ENCODE measurements at places on chromosomes 6 and 20.

DNA sequence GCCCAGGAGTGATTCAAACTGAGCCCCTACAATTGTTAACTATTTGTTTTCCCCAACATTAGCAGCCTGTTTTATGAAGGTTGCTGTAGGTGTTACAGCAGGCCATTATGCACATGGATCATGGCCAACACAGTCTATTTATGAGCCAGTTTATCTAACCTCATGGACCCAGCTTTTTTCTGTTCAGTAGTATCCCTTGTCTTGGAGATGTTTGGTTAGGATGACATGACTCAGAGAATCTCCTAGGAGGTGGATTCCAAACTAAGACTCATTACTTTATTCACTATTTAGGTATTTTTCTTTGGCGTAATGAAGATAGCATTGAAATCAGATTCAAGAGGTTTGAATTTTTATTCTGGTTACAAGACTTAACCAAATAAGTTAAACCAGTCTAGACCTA lies 62.8 kb upstream of the TFB1M start:
- no peak for DNase-seq

GRCh38 chr20:18734525-18735189 lies 78.9 kb upstream of the SCP2D1 start:
- DNase-seq = no peak

GRCh38 chr6:169254456-169255316 lies 1.0 kb upstream of the THBS2 start:
- DNase-seq = no peak

- DNase-seq = no peak
Observed at GRCh38 chr6:81636930-81637568, 115.4 kb downstream of the TENT5A start.

GRCh38 chr6:70531133-70531532 lies 35.6 kb upstream of the SDHAF4 start:
- no peak for DNase-seq

DNA sequence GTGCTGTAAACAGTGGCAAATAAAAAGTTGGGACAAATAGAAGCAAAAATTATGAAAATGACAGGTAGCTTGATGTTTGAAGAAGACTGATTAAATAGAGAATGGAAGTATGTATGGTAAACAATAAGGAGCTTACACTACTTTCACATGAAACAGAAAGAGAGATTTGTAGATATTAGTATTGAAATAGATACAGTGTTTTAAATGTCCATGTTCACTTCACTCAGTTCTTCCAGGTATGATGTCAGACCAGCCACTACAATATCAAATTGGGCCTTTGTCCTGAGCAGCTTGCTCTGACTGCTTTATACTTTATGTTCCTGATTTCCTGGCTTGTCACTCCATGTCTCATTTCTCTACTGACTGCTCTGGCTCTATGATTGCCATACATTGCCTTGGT lies 107.5 kb downstream of the CENPW start:
- no peak for DNase-seq

DNA sequence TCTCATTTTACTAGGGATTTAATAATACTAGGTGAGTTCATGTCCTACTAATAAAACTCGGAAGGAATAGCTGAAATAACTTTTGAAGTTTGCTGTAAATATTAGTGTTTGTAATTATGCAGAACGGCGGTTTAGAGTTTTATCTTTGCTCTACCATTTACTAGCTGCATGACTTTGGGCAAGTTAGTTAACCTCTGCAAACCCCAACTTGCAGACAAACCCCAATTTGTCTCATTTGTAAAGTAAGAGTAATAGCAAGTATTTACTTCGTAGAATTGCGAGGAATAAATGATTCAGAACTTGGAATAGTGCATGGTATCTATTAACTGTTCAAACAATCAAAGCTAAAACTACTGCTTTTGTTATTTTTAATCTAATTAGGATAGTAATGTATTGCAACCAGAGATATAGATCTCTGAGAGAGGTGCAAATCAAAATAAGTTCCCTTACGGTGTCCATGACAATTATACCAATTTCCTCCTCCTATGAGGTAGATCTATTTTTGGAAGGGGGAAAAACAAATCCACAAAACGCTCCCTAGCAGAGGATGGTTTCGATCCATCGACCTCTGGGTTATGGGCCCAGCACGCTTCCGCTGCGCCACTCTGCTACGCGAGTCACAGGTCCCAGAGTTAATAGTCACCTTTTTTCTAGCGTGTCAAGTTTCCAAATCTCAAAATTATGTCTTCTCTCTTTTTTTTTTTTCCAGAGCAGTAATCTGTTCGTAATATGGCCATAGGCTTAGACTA lies 35.1 kb upstream of the BTN3A2 start:
- peak; percentile 38 for DNase-seq

DNA sequence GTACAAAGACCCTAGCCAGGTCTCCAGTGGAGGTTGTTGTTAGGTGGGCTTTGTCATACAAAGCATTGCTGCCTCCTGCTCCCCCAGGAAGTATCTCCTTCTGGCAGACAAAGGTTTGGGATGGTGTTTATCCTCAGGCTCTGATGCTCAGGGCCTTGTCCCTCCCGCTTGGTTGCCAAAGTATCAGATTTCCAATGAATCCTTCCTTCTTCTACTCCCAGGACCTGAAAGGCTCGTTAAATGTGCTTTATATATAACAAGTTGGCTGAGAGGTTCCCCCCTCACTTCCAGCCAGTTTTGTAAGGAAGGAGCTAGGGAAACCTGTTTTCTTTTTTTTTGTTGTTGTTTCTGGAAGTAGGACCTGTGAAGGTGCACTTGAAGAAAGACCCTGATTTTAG lies 14.4 kb downstream of the PTK7 start:
- DNase-seq = no peak

DNA sequence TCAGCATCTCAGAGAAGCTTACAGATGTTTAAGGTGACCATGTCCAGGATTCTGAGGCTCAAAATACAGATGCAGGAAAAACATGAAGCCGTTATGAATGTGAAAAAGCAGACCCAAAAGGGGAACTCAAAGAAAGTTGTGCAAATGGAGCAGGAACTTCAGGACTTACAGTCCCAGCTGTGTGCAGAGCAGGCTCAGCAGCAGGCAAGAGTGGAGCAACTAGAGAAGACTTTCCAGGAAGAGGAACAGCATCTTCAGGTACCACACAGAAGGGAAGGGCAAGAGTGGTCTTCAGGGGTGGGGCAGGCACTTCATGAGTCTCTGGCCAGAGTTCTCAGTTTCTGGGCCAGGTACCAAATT lies 15.2 kb downstream of the RNF8 start:
- DNase-seq = no peak

GRCh38 chr20:4009309-4009708 lies 6.0 kb downstream of the RNF24 start:
- DNase-seq = no peak

DNA sequence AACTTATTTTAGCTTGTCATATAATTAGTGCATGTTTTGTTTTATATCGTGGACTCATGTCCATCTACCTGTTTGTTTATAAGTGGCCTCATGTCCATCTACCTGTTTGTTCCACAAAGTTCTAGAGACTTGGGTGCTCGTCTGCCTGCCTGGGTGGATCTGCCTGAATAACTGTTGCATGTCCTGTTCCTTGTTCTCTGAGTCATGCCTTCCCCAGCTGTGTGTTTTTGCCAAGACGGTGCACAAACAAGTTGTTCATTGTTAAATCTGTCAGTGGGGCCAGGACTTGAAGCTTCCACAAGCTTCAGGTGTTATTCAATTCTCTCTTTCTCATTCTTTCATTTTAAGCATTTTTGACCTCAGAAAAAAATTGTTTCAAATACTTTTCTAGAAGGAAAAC lies 358.0 kb upstream of the CITED2 start:
- DNase-seq = no peak

- DNase-seq = no peak
Observed at GRCh38 chr6:17886891-17887290, 100.5 kb downstream of the KIF13A start.

DNA sequence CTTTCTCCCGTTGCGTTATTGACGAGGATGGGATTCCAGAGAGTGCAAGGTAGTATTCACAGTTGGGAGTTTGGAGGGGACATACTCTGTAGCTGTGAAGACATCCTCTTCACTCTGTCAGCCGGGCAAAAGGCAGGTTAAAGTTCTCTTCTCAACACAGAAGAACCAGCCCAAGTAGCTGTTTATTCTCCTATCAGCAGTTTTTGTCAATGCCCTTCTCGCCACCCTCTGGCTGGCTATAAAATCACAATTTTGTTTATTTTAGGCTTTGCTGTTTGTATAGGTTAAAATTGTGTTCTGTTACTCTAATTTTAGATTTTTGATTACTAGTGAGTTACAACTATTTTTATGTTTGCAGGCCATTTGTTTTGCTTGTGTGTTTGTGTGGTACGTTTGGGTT lies 37.9 kb upstream of the MAS1 start:
- DNase-seq = no peak

Measured in femur (tissue), 1 donor.